T-helper 22 cell (primary cell): ENCODE measurements at places on chromosomes 2 and 18.

DNA sequence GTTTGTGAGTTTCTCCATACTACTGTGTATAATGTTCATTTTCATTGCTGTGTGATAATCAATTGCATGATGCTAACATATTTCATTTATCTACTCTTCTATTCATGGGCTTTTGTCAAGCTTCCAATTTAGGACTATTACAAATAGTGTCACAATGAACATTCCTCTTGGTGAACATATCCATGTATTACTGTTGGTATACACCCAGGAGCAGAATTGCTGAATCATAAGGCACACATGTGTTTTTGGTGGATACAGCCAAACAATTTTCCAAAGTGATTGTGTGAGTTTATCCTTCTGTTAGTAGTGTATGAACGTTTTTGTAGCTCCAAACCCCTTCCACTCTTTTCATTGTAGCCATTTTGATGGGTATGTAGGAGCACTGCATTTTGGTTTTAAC, 101.6 kb upstream of the COPS8 start:
- DNase-seq: no peak

DNA sequence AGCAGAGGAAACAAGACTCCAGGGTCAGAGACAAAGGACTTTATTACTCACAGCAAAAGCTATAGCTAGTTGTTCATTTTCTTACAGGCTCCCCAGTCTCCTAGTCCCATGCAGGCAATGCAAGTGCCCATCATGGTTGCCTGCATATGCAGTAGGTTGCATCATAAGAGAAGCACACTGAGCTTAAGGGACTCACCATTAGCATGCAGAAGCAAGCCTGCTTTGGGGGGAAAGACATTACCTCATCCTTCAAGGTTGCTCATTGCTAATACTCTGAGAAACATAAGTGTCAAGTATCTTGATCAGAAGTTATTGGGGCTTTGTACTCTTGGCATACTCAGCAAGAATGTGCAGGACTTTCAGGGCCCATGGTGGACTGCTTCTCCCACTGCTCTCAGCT, 114.6 kb upstream of the CCDC68 start:
- no peak for DNase-seq

- DNase-seq: peak; percentile 30
Measured at GRCh38 chr2:39128919-39129391, 8.1 kb upstream of the SOS1 start.

DNA sequence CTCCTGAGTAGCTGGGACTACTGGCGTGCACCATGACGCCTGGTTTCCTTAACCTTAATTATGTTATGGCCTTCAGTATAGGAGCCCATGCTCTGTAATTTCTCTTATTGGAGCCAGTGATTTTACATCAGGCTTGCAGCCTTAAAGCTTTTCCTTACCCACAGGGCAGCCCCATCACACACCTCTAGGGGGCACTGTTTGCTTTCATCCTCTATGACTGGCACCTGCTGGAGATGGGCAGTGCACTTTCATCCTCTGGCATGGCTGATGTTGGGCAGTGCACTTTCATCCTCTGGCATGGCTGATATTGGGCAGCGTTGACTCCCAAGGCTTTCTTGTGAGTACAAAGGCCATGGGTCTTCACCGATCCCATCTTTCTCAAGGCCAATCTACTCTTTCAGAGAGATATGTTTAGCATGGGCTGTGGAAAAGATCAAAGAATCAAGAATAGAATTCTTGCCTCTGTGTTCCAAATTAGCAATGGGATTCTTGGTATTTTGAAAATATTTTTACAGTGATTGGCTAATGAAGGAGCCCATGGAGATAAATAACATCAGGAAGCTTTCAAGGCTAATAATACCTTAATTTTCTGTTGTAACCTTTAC, 80.7 kb upstream of the MEX3C start:
- no peak for DNase-seq

- no peak for DNase-seq
Measured at GRCh38 chr18:2976218-2977132, 36.5 kb downstream of the LPIN2 start.

GRCh38 chr2:134670955-134671354, 47.8 kb downstream of the TMEM163 start:
- no peak for DNase-seq

GRCh38 chr2:152466041-152466440, 131.1 kb downstream of the FMNL2 start:
- no peak for DNase-seq

- DNase-seq: no peak
Measured at GRCh38 chr18:48238636-48239035, 170.5 kb downstream of the ZBTB7C start.

- no peak for DNase-seq
Measured at GRCh38 chr2:237500681-237501424, 13.8 kb downstream of the MLPH start.

DNA sequence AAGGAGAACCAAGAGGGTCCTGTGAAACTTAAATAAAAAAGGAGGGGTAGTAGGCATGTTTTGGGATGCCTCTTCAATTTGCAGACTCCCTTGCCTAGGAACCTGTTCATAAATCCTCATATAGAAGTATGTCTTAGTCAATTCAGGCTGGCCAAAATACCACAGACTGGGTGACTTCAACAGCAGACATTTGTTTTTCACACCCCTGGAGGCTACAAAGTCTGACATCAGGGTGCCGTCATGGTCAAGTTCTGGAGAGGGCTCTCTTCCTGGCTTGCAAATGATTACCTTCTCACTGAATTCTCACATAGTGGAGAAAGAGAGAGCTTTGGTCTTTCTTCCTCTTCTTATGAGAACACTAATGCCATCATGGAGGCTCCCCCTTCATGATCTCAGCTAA, 4.1 kb upstream of the TCF4 start:
- no peak for DNase-seq
